ENCODE measurements at places on chromosomes 4 and X.
A peak's percentile ranks its signal among the peaks of the same experiment; 100 is the strongest.

DNA sequence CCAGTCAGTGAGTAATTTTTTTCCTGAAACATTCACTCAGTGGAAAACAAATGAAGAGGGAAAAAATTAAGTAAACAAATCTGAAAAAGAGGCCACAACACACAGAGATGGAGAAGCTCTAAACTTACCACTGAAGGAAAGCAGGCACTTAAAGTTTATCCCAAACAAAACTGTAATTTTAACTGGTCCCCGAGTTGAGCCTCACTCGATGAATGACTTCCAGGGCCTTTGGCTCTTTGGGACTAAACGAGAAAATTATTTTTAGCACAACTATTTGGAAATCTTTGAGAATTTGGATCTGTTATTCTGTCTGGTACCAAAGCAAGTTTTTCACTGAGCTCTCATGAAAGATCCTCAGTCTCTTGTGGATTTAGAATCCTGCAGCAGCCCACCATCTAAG, at the start of gene C1QTNF7:
Gene C1QTNF7 (plus strand): TSS at position 333 of the 400 bp plus-strand sequence. CDS start 7,711 bp downstream, outside the sequence.
- no peak for DNase-seq

DNA sequence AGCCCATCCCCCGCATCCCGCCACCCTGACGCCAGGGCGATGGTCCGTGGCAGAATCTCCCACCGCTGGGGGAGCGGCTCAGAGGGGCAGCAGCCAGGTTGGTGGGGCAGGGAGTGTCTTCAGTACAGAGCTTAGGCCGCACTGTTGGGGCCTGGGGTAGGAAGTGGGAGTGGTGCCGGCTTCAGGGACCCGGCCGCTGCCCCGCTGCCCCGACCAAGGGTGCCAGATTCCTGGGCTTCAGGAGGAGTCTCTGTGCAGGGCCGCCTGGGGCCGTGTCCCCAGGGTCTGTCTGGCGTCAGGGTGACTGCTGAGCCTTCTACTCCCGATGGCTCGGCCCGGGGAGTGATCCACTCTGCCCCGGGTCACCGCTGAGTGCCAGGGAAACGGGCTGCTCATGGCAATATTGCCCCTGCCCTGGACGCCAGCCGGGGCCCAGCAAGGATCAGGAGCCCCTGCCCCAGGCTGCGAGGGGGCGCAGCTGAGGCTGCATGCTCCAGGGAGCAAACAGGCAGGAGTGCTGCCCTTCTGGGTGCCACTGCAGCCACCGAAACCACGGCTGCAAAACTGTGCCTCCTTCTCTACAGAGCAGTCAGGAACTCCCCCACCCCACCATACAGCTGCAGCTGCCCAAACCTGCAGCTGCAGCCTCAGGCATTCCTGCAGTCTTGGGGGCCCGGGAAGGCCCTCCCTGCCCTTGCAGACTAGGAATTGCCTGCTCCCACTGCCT, 1206.1 kb downstream of the ARAP2 start:
- no peak for DNase-seq

- DNase-seq = peak; percentile 20
These were observed 31.8 kb downstream of the AMMECR1 start for GRCh38 chrX:110286106-110286505.

- DNase-seq = no peak
These were observed 6.9 kb downstream of the KLHL5 start for GRCh38 chr4:39068907-39069306.

DNA sequence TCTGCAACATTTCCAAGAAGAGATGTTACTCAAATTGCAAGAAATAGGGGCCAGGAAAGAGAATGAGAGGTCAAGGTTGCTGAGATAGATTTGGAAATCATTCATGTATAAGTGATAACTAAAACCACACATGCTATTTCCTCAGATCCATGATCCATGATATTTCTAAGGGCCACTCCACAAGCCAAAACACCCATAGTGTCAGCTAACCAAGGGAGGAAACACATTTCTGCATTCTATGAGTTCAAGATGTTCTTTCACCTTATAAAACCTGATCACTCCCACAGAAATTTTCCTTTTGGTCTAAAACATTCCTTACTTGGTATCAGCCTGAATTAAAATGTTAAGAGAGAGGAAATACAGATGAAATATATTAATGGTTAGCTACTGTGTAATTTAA, 47.2 kb downstream of the TBCK start:
- no peak for DNase-seq

GRCh38 chrX:9379697-9380551, 84.9 kb upstream of the TBL1X start:
- DNase-seq = peak; percentile 24

DNA sequence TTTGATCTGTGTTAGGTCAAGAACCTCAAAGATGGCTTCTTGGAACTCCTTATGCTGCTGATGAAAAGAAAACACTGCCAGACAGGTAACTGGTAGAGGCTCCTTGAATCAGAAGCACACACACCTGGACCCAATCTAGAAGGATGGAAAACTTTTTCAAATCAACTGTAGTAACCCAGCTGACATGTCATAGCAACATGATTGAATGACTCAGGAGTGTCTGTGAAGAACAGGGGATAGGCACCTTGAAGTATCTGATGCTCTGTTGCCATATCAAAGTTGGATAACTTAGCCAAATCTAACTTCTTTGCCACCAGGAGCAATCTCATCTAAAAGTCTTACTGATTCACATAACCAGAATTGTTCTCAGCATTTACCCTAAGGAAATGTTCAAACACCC, 98.8 kb downstream of the ELOVL6 start:
- no peak for DNase-seq

- no peak for DNase-seq
These were observed at the start of gene STAP1 for GRCh38 chr4:67558493-67558892. Gene STAP1, plus strand, starts transcription at chr4:67558727. Its CDS starts 83 bp downstream, at chr4:67558810.

GRCh38 chr4:2925496-2925895, 37.7 kb downstream of the NOP14 start:
- DNase-seq = no peak

DNA sequence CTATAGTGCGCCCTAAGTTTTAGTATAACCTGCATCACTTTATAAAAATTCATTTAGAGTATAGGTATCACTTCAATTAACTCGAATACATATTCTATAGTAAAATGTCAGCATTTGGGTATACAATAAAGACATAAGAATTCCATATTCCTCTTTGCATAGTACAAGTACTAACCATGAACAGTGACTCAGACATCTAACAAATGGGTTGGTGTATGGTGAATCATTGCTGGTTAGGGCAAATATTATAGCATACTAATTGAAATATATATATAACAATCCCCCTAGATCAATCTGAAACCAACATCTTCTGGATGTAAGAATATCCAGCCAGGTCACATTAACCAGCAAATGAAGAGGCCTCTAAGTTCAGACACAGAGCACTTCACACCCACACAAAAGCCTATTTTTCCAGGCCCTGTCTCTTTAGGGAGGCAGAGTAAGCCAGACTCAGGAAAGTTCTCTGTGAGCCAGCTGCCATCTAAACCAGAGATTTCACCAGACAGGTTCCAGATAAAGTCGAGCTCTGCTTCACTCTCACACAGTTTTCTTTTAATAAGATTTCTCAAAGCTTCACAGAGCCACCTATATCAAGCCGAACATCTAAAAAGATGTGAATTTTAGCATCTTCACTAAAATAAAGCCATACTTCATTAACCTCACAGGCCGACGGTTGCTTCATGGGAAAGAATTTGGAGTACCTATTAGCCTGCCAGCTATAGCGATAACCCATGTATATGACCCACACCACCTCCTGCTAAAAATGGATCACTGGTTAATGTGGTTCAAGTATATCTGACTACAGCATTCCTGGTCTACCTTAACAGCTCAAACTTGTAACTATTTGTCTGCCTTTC, 200.0 kb upstream of the FTHL17 start:
- no peak for DNase-seq

DNA sequence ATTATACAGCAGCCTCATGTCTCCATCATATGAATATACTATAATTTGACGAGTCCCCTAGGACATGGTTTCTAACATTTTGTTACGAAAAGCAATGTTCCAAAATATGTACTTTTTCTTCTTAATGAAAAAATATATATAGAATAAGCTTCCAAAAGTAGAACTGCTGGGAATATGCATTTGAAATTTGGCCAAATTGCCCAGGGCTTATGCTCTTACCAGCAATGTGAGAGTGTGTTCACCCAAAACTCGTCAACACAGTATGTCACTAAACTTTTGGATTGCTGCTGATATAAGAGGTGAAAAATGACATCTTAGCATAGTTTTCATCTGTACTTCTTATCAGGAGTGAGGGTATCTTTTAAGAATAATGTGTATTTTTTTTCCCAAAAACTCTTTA, 64.6 kb upstream of the STIM2 start:
- DNase-seq = no peak

- no peak for DNase-seq
These were observed 591.4 kb upstream of the PCDH10 start for GRCh38 chr4:132557660-132558059.

- peak; percentile 24 for DNase-seq
These were observed 6.2 kb downstream of the NCAPG start for GRCh38 chr4:17817027-17817426.

- no peak for DNase-seq
These were observed 118.5 kb upstream of the OTUD4 start for GRCh38 chr4:145298885-145299284.

- DNase-seq = no peak
These were observed 409.8 kb downstream of the STIM2 start for GRCh38 chr4:27270435-27270834.

- no peak for DNase-seq
These were observed 2519.6 kb downstream of the ARAP2 start for GRCh38 chr4:33724685-33725084.

- no peak for DNase-seq
These were observed 39.0 kb downstream of the ATOH1 start for GRCh38 chr4:93867416-93868001.

DNA sequence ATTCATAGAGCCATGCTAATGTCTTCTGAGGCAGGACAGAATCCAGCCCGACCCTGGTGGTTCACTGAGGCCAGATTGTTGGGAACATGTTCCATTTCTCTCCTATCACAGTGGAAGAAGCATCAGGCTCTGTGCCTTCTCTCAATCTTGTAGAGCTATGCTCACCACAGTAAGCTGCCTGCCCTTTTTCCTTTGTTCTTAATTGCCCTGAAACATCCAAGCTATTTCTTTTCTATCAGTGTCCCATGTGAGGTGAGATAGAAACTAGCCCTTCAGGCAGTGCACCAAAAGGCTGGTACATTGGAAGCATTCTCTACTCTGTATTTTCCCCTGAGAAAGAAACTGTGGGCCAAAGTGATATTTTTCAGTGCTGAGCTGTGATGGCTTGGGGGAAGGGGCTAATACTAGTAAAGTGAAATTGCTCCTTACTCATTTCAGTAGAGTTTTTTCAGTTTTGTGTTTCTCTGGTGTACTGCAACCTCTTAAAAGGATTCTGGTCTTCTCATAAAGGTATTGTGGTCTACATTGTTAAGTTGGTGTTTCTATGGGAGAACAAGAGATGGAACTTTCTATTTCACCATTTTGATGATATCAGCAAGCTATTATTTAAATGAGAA, 611.2 kb downstream of the RPA4 start:
- DNase-seq = no peak

- no peak for DNase-seq
These were observed 19.9 kb upstream of the CPLX1 start for GRCh38 chr4:845836-846251.

Measured in hepatic stellate cell (primary cell).